Fibroblast of skin of abdomen (primary cell): ENCODE measurements at places on chromosomes 5 and 9.

GRCh38 chr5:110019780-110020179 lies 330.1 kb downstream of the MAN2A1 start:
- no peak for DNase-seq

- no peak for DNase-seq
Measured at GRCh38 chr5:89270901-89271300, 387.9 kb upstream of the MEF2C start.

DNA sequence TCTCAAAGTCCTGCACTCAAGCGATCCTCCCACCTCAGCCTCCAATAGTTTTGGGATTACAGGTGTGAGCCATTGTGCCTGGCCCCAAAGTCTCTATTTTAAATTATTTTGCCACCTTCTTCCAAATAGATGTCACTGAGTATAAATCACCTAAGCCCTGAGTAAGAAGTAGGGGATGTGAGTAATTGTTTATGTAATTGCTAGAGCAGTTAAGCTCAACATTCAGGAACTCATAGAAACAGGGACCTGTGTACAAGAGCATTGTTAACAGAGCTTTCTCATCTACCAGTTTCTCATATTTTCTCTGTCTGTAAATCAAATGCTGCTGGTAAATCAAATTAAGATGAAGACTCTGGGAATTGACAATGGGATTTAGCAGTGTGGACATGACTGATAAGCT lies 26.3 kb downstream of the CDK7 start:
- no peak for DNase-seq

- no peak for DNase-seq
Measured at GRCh38 chr9:133139246-133140173, 18.5 kb upstream of the RALGDS start.
